ENCODE measurements at places on chromosomes 2 and 18.

DNA sequence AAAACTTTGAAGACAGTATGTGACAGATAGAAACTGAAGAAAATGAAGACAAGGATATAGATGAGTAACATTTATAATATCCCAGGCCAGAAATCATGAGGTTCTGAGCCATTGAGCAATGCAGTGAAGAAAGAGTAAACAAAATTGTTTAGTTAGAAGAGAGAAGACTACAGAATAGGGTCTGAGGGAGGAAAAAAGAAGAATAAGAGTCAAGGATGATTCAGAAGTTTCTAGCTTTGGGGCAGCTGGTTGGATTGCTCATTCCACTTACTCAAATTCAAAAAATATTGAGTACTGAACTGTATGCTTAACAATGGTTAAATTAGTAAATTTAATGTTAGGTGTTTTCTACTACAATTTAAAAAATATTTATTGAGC lies 155.0 kb upstream of the OTX1 start:
- DNase-seq = no peak

DNA sequence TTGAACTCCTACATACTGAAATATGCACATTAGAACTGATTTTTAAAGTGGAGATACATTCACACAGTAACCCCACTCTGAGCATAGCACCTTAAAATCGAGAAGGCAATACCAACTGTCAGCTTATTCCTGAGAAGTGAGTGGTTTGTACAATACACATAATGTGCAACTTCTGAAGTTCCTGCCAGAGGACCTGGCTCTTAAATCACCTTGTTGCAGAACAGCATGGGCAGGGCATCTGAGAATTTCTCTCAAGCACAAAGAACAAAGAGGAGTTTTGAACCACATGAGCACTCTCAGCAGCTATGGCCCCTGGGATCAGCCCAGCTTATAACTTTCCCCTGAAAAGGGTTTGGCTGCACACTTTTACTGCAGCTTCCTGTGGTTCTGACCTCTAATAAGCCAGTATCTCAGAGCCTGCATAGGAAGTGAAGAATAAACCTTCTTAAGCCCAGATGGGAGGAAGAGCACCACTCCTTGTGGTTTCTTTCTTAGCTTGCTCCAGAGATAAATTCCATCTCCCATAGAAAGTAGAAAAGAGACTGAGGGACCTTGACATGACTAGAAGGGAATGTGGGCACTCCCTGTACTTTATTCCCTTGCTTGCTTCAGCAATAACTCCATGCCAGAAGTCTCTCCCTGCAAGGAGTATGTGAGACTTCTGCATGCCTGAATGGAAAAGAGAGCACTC lies 862.3 kb downstream of the SUCLG1 start:
- DNase-seq = no peak

DNA sequence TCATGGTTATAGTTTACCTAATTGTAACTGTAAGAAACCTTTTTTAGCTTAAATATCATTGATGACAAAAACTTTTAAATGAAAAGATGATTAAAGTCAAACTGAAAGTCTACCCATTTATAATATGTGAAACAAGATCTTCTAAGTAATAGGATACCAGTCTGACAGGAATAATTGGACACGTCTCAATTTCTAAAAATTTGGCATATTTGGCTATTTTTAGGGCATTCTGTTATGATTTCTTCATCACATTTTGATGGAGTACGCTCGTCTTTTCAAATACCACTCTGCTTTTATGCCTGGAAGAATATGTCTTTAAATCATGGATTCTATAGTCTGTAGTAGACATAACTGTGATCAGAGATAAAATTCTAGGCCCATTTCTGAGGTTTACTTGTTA lies 1.3 kb downstream of the R3HDM1 start:
- no peak for DNase-seq

DNA sequence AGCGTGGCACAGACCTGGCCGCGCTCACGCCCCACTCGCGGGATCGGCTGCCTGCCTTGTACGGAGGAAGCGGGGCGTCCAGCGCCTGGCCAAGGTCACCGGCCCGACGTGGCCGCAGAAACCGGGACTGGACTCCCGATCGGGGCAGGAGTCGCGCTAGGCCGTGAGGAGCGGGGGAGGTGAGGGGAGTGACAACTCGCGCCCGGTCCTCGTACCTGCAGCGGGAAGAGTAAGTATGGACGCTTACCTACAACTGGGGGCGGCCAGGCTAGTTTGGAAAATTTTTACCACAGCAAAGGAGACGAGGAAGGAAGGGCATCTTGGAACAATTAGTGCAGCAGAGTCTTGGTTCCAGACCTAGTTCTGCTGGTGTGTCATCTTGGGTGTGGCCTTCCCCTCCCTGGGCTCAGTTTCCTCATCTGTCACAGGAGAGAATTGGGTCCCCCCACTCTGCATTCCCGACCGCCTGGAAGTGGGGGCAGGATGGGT lies 693 bp downstream of the UBE2F start:
- DNase-seq = no peak

- no peak for DNase-seq
Observed at GRCh38 chr18:76584414-76585310, 89.6 kb upstream of the ZNF516 start.

DNA sequence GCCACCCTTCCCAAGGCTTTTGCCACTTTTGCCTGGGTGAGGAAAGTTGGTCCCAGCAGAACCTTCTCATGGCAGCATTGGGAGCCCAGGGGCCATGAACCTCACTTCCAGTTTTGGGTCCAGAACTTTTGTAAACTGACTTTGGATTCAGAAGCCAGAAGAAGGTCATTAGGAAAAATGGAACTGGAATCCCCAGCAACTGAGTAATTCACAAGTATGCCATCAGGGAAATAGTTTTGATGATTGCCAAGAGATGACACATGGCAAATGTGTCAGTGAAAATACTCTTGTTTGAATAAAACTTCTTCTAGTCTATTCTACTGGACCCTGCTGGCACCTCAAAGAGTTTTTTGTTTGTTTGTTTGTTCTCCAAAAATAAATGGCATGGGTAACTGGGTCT lies 203.7 kb downstream of the SETBP1 start:
- DNase-seq = no peak

GRCh38 chr18:52395146-52395852 lies 55.3 kb downstream of the DCC start:
- no peak for DNase-seq

- DNase-seq = no peak
Observed at GRCh38 chr2:7289697-7290096, 372.5 kb downstream of the RNF144A start.

DNA sequence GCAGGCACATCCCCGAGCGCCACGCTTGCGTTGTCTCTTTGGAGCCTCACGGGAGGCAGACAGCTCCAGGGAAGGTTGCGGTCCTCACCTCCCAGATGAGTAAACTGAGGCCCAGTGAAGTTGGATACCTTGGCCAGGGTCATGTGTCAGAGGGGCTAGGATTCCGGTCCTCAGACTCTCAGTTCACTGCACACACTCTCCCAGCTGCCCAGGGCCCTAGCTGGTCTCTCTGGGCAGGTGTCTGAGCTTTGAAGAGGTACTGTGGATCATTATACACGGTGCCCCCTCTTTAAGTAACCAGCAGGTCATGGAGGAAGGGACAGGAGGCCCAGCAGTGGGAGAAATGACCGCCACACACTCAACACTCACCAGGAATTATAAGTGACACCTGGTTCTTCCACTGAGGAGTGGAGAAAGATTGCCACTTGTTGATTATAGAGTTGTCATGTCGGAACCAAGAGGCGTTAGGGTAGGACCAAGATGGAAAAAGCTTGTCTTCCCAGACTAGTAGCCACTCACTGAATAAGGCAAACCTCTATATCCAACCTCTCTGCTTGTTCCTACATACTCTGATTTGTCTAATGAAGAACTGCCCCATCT lies 588 bp downstream of the TMEM214 start:
- DNase-seq = no peak

DNA sequence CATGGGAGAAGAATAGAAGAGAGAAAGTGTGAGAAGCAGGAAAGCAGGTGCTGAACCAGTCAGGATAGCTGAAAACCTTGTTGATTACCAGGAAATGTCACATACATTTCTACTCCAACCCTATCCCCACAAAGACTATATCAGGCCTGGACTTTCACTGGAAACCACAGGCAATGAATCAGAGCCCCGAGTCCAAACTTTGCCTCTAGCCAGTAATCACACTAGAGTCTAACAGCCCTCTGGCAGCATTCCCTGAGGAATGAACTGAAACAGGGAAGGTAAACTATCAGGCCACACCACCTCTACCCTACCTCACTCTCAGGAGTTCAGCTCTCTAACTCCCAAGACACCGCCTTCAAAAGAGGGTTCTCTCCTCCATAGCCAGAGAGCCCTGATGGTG lies 18.7 kb upstream of the IHH start:
- no peak for DNase-seq

DNA sequence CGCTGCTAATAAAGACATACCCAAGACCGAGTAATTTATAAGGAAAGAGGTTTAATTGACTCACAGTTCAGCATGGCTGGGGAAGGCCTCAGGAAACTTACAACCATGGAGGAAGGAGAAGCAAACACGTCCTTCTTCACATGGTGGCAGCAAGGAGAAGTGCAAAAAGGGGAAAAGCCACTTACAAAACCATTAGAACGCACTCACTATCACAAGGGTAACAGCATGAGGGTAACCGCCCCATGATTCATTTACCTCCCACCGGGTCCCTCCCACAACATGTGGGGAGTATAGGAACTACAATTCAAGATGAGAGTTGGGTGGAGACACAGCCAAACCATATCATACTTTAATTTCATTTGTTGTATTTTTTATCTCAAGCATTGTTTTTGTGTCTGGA lies 67.5 kb downstream of the ATP9B start:
- DNase-seq = no peak

- DNase-seq = no peak
Observed at GRCh38 chr2:42961385-42961811, 169.0 kb upstream of the HAAO start.

- no peak for DNase-seq
Observed at GRCh38 chr18:9827211-9827792, 58.5 kb upstream of the TXNDC2 start.

DNA sequence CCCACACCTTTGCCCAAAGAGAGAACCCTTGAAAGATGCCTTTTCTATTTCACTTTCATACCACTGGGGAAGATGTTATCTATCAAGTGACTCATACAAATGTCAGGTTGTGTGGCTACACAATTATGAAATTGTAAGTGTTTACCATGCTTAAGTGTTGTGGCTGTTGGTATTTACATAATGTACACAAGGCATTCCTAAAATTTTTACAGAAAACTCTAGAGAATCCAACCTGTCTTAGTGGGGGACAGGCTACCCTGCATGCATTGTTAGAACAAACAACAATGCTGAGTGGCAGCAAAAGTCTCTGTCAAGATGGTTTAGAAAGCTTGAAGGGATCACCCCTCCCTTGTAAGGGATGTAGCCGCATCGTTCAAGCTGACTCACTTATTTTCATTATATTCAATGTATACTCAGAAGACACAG lies 5.5 kb upstream of the MGAT4A start:
- no peak for DNase-seq

DNA sequence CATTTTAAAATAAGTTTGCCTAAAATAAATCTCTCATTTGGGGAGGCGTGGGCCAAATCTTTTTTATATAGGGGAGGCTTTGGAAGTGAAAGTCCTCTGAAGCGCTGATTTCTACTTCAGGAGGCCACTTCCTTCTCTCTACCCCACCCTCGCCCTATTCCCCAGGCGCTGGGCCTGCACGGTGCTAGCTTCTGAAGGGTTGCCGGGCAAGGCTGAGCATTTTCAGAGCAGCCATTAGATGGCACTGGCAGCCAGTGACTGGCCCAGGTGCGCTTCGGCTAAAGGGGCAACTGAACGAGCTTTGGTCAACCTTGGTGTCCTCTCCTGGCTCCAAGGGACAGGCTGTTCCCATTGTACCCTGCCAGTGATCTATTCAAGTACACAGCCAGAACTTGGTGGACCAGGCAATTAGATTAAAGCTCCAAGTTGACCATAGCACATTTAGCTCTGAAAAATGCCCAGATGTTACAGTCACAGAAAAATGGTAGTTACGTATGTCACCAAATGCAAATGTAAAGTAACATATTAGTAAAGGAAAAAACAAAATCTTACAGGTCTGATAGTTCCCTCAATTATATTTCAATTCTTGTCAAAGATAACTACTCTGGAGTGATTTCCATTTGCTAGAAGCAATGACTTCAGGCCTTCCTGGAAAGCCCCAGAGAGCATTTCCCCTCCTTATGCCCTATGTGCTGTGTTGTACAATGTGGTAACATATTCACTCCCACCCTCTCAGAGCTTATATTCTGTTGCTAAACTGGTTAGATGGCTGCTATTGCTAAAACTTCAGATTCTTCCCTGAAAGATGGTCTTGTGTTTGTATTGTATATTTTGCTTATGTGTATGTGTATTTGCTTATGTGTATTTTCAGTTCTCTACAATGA lies 2.1 kb downstream of the POMC start:
- DNase-seq = no peak
